NCI-H2171 (cell line): ENCODE measurements at places on chromosomes 5 and 9.
A peak's percentile ranks its signal among the peaks of the same experiment; 100 is the strongest.

DNA sequence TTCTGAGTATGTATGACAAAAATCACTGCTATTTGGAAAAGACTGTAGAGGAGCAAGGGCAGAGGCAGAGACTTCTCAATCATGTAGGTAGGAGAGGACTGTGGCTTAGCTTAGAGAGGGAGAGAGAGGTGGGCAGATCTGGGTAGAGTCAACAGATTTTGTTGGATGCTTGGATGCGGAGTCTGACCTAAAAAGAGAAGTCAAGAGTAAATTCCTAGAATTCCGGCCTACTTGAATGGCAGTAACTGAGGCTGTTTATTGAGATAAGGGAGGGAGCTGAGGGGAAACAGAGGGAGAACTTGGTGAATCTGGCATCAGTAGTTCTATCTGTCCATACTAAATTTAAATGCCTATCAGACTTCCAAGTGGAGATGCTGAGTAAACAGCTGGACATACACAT lies 2.4 kb downstream of the TICAM2 start:
- no peak for DNase-seq

DNA sequence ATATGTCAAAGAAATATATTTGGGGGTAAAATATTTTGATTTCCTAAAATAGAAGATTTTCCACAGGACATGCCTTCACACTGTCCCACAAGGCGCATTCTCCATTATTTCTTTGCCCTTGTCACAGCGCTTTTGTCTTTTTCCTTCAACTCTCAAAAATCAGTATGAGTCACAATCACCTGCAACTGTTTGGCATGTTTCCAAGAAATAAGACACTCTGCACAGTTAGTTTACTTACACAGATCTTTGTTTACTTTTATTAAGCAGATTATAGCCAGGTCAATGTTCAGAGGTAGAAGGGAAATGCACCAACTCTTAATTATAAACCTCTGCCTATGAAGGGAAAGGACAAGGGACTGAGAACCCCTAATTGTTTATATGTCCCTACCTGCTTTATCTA lies 9.5 kb downstream of the CEMIP2 start:
- peak; percentile 31 for DNase-seq

- DNase-seq, result peak; percentile 82
These were observed at the start of gene PHYHD1 for GRCh38 chr9:128920381-128921058. PHYHD1 (plus strand) TSS chr9:128920982; CDS start chr9:128922324, 1,342 bp downstream.

- no peak for DNase-seq
These were observed 252.6 kb downstream of the ADAMTSL1 start for GRCh38 chr9:18726546-18726945.

GRCh38 chr5:16411741-16412455 lies 53.7 kb downstream of the ZNF622 start:
- DNase-seq, result no peak

GRCh38 chr5:122352331-122352730 lies 40.3 kb downstream of the SNCAIP start:
- DNase-seq, result no peak

GRCh38 chr9:107874591-107875369 lies 385.2 kb upstream of the KLF4 start:
- no peak for DNase-seq

DNA sequence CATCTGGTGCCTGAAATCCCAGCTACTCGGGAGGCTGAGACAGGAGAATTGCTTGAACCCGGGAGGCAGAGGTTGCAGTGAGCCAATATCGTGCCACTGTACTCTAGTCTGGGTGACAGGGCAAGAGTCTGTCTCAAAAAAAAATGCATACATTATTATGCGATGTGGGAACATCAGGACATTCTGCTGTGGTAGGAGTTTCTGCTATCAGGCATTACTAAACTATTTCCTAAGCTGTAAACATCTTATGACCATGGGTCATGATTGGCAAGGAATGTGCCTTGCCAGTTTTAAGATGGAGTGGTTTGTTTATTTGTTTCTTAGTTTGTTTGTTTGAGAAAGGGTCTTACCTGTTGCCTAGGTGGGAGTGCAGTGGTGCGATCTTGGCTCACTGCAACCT lies 45.1 kb upstream of the FAM120A start:
- DNase-seq, result no peak

DNA sequence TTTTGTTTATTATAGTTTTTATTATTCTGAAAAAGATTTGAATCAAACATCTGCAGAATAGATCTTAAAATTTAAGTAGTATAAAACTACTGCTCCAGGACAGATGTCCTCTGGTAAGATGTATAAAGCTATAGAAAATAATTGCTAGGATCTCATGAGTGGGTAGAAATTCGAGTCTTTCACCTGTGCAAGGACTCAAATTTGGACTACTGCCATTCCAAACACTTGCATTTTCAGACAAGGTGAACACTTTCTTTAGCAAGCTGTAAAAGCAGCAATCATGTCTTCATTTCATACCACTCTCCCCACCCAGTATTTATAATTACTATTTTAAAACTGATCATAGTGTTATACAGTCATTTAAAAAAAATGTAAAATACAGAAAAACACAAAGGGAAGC lies 20.7 kb downstream of the SKP2 start:
- no peak for DNase-seq

GRCh38 chr5:88952996-88953643 lies 70.1 kb upstream of the MEF2C start:
- no peak for DNase-seq

GRCh38 chr5:14627270-14627669 lies 37.2 kb upstream of the OTULIN start:
- no peak for DNase-seq

GRCh38 chr9:36940500-36940853 lies 93.6 kb downstream of the PAX5 start:
- no peak for DNase-seq

GRCh38 chr9:137376386-137376785 lies 46.6 kb downstream of the EXD3 start:
- no peak for DNase-seq

DNA sequence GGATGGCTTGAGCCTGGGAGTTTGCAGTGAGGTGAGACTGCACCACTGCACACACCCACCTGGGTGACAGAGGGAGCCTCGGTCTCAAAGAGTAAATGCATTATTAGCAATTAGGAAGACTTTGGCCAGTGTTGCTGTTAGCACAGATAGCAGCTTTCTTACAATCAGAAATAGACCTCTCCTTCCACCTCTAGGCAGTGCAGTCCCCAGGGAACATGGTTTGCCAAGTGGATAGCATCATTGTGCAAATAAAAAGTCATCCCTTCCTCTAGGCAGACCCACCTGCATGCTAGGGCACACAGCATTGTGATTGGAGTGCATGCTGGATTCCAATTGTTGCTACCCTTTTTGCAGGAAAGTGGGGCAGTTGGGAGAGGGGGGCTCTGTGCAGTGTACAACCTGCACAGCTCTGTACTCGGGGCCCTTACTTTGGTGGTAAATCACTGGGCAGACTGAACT lies 77.9 kb upstream of the KLF9 start:
- peak; percentile 45 for DNase-seq

DNA sequence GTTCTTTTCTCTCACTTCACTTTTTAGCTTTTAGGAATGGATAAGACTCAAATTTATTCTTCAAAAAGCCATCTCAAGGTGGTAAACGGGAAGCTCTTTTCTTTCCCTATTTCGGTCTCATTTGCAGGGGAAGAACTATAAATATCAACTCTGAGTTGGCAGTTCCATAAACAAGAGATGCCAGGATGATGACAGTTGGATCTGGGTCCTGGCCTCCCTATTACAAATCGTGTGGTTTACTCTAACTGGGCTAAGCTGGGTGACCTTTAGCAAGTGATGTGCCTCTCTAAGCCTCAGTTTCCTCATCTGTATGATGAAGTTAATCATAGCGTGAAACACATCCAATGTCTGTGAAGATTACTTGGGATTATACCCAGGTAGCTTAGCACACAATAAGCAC lies 44.2 kb downstream of the TLE4 start:
- DNase-seq, result no peak

DNA sequence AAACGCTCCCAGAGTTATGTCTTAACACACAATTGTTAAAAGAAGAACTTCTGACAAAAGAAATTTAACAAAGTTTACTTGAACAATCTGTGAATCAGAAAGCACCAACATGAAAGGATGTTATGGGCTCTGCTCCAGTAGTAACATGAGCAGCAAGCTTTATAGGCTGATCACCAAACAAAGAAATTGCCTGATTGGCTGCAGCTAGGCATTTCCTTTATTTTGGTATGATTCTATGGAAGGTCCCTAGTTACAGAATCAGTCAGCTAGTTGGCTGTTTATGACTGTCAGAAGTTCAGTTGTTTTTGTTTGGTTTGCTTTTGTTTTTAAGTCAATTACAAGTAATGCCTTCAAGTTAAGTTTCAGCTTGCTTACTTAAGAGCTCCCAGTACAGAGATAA lies 102.4 kb upstream of the SMC2 start:
- DNase-seq, result no peak

- DNase-seq, result no peak
These were observed 24.7 kb upstream of the ASPN start for GRCh38 chr9:92507005-92507404.

- no peak for DNase-seq
These were observed 779.6 kb downstream of the CDH18 start for GRCh38 chr5:19208397-19208796.

DNA sequence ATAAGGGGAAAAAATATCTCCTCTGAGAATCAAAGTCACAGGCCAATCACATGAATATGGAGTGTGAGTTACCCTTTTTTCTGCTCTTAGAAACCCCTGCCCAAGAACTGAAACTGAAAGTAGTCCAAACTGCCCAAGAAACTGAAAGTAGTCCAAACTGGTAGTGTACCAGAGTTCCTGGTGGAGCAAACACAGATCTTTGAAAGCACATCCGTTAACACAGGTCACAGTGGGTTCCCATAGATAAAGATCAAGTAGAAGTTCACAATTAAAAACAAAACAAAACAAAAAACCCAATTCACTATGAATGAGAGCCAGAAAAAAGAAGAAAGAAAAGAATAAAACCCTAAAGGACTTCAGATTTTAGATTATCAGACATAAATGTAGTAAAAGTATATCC lies 332.4 kb upstream of the EFNA5 start:
- no peak for DNase-seq

DNA sequence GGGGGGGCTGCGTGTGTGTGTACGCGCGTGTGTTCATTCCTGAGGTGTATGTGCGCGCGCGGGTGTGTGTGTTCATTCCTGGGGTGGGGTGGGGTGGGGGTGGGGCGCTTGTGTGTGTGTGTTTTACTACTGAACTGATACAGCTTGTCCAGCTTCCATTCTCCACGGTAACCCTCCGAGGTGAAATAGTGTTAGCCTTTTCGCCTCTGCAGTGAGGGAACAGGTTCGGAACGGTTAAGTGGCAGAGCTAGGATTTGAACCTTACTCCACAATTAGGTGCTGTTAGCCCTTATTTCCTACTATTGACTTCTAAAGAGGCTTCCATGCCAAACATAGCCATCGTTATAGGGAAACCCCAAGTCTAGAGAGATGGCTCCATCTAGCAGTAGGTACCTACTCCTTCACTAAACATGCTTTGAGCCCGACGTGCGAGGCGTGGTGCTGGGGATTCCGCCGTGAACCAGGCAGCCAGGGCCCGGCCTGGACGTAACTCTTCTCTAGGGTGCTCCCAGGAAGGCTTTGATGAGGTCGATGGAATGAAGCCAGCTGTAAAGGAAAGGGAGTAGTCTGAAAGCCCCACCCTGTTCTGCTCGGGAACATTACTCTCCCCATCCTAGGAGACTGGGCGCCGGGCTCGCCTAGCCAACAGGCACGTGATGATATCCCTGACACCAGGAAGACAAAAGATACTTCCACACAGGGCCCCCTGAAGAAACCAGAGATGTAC lies 782 bp upstream of the SKP1 start:
- no peak for DNase-seq

DNA sequence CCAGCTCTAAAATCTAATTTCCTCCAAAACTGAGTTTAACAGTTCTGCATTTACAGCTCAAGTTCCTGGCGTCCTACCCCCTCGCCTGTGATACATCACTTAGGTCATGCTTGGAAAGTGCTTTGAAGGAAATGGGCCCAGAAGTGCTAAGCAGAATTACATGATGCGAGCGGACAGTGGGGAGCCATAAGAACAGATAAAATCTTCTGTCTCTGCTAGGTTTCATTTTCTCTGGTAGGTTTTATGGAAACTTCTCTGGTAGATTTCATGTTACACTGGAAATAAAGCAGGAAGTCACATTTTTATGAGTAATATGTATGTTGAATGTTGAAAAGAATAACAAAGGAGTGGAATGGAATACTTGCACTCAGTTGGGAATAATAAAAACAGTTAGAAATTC lies 138.3 kb downstream of the ZDHHC21 start:
- no peak for DNase-seq

DNA sequence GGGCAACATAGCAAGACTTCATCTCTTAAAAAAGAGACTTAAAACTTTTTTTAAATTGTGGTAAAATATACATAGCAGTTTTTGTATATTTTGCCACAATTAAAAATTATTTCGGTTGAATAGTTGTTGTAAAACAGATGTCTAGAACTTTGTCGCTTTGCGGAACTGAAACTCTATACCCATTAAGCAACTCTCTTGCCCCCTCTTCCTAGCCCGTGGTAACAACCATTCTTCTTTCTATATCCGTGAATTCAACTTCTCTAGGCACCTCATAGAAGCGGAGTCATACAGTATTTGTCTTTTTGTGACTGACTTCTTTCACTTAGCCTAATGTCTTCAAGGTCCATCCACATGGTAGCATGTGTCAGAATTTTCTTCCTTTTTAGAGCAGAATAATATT lies 43.3 kb downstream of the SPARC start:
- DNase-seq, result no peak

DNA sequence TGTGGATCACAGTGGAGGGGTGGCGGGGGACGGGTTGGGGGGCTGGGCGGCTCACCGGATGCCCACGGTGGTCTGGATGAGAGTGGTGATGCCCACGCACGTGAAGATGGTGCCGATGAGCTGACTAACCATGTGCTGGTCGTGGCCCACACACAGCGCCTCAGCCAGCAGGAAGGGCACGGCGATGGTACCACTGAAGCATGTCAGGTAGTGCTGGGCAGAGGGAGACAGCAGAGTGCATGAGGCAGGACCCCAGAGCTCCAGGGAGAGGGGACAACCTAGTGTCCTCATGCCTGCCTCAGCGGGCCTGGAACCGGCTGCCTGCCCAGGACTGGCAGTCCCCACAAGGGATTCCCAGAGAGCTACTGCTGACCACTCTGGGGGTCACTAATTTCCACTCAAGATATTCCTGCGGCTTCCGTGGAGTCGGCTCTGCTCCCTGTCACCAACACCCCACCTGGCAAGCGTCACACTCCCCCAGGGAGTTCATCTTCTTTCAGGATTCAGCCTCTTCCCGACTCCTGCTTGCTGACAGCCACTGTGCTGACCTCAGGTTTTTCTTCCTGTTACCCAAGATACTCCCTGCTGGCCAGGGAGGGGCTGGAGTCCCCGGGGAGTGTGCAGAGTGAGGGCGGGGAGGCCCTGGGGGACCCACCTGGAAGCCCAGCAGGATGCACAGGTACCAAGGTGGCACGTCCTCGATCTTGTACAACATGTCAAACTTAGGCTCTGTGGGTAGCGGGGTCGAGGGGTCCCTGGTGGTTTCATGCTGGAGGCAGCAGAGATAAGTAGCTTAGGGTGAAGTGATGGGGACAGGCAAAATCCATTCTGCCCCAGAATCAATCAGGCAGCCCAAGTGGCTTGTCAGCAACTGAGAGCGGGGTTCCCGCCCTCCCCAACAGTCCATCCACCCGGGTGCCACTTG lies 998 bp downstream of the SLC23A1 start:
- DNase-seq, result no peak
